Suppressor macrophage treated with lipopolysaccharide for 4 hours (primary cell): ENCODE measurements at places on chromosomes 7 and 10.

GRCh38 chr10:63919575-63920279 is 398.5 kb downstream of the REEP3 start:
- peak; percentile 49 for DNase-seq

DNA sequence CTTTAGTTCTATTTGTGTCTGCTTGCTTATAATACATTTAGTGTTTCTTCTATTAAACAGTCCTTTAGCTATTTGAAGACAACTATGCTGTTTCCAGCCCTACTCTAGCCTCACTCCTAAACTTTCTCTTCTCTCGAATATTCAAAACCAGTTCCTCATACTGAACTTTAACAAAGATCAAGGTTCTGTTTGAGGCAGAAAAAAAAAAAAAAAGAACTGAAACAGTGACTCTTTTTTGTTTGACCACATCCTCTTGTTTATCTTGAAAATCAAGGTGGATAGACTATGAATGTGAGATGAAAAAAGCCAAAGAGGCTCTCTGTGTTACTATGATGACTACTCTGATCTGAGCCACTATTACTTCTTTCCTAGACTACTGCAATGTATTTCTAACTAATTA is 154.3 kb downstream of the ZNF365 start:
- peak; percentile 41 for DNase-seq

DNA sequence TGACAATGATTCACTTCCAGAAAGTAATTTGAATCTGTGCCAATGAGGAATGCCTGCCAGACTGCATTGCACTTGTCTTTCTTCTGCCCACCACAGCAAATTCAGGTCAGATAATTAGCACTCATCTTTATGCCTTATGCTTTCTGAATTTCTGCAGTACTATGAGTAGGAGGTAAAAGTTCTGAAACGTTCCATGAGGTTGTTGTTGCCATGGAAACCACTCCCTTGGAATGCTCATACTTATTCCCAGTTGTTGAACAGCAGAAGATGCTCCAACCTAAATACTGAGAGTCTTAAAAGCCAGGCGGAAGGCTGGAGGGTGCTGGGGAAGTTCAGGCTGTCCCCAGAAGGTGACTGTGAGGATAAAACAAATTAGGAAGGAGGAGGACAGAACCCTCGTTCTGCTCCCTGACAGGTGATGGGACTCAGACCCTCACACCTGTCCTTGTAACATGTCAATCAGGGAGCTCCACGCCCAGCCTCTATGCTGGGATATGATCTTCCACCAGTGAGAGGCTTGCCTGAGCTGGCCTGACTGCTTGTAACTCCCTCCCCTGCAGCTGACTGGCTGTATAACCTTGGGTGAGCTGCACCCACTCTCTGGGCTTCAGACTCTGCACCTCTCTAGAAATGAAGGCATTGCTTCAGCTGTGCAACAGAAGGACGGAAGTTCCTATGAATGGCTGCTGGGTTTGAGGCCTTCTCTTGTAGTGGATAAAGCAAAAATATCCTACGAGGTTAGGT is 554.3 kb upstream of the MGMT start:
- no peak for DNase-seq

- DNase-seq, result no peak
Measured at GRCh38 chr7:16526742-16527540, at the start of gene LRRC72. Gene LRRC72, plus strand, starts transcription at chr7:16526825. Its CDS starts 128 bp downstream, at chr7:16526953.

- DNase-seq, result no peak
Measured at GRCh38 chr7:37669818-37670217, 13.7 kb upstream of the GPR141 start.

DNA sequence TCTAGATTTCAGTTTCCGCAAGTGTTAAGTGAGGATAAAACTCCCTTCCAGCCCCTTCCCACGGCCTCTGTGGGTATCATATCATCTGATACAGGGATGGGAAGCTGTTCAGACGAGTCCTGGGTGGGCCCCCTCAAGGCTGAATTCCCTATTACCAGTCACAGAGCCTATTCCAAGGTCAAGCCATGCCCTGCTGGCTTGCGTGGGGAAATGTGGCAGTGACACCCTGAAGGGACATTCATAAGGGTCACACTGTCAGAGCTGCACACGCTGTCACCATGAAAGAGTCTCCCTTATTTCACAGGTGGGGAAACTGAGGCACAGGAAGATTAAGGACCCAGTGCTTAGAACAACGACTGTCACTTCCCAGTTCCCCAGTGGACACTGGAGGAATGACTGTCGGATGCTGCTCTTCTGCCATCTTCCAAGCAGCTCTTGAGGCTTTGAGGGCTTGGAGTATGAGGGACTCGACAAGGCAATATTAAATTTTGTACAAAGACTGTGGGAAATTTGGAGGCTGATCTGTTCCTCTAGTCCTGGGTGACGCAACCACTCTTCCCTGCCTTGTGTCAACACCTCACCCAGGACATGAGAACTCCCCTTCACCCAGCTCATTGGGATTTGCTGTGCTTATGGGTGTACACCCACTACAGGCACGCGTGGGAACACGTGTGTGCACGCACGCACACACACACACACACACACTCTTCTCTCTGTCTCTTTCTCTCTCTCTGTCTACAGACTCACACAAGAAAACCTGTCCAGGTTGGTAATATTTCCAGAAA is 386.0 kb downstream of the RPS24 start:
- DNase-seq, result no peak

DNA sequence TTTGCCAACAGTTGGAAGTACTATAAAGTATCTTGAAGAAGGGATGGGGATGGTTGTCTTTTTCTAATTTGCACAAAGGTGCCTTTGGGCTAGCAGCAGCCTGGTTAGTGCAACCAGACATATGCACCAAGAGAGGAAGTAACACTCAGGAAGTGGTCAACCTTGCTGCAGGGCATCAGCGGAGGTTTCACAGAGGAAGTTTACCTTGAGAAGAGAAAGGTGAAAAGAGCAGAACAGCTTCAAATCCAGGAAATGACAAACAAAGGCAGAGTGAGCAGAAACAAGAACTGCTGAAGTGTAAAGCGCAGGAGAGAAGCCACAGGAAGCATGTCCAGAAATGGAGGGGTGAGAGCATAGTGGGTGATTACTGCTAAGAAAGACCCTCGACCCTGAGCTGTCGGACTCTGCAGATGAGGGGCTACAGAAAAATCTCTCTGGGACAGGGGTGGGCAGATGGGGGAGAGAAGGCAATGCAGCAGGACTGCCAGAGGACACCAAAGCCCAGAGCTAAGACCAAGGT is 66.9 kb downstream of the STK17A start:
- peak; percentile 6 for DNase-seq

DNA sequence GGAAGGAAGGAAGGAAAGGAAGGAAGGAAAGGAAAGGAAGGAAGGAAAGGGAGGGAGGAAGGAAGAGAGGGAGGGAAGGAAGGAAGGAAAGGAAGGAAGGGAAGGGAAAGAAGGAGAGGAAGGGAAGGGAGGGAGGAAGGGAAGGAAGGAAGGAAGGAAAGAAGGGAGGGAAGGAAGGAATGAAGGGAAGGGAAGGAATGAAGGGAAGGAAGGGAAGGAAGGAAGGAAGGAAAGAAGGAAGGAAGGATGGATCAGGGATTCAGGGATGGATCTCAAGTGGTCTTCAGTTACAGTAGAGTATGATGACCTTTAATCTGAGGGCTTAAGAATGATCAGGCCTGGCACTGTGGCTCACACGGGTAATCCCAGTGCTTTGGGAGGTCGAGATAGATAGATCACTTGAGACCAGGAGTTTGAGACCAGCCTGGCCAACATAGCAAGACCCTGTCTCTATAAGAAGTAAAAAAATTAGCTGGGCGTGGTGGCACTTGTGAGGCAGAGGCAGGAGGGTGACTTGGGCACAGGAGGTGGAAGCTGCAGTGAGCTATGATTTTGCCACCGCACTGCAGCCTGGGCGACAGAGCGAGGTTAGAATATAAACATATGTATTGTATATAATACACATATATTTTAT is 760 bp upstream of the FOXK1 start:
- DNase-seq, result no peak

- no peak for DNase-seq
Measured at GRCh38 chr7:55325371-55325792, 39.8 kb upstream of the LANCL2 start.

- no peak for DNase-seq
Measured at GRCh38 chr10:82056391-82056790, 181.4 kb downstream of the NRG3 start.

GRCh38 chr10:75707080-75707840 is 275.8 kb downstream of the LRMDA start:
- no peak for DNase-seq

- no peak for DNase-seq
Measured at GRCh38 chr7:24438232-24438631, 135.0 kb upstream of the PALS2 start.

DNA sequence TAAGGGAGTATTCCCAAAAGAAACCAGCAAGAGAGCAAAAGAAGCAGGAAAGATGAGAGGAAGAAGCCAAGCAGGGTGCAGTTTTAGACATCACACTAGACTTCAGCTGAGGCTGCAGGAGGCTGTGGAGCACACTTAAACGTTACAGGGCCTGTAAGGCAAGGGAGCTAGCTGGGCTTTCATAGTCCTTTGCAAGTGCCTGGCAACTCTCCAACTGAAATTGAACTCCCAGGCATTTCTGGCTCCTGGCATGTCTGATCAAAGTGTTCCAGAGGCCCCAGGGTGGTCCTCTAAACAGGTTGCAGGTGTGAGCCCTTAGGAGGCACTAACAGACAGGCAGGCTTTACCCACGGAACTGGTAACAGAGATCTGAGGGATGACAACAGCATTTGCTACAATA is 750.2 kb downstream of the XPNPEP1 start:
- no peak for DNase-seq

GRCh38 chr10:37549054-37549453 is 308.4 kb downstream of the ZNF248 start:
- no peak for DNase-seq

DNA sequence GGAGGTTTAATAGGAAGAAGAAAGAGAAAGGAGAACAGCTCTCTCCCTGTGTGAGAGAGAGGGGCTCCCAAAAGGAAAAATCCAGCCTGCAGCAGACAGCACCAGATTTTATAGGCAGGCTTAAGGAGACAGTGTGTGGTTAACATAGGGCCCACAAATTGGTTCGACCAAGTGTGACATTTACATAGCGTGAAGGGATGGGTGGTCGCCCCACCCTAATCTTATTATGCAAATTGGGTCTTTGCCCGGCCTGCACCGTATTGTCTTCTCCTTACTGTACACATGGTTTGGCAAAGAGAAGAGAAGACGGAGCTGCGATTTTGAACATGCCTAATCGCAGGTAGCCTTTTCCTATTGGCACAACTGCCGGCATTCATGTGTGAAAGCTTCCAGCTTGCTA is 756.3 kb downstream of the NXPH1 start:
- DNase-seq, result no peak

DNA sequence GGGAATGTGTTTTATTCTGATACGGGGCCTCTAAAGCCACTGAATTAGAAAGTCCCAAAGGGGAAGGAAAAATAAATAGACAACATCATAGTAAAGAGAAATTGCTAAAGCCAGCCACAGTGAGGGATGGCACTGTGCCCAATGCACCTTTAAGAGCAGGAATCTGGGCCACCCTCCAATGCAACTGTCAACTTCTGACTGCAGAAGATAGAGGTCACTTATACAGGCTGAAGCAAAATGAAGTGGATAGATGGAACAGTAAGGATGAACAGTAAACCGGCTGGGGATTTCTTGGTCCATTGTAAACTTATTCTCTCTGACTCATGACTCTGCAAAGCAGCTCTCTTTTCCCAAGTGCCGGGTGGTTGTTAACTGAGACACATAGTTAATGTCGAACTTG is 54.0 kb upstream of the KCNIP2 start:
- no peak for DNase-seq

- DNase-seq, result no peak
Measured at GRCh38 chr7:47361746-47362215, 220.1 kb downstream of the TNS3 start.

DNA sequence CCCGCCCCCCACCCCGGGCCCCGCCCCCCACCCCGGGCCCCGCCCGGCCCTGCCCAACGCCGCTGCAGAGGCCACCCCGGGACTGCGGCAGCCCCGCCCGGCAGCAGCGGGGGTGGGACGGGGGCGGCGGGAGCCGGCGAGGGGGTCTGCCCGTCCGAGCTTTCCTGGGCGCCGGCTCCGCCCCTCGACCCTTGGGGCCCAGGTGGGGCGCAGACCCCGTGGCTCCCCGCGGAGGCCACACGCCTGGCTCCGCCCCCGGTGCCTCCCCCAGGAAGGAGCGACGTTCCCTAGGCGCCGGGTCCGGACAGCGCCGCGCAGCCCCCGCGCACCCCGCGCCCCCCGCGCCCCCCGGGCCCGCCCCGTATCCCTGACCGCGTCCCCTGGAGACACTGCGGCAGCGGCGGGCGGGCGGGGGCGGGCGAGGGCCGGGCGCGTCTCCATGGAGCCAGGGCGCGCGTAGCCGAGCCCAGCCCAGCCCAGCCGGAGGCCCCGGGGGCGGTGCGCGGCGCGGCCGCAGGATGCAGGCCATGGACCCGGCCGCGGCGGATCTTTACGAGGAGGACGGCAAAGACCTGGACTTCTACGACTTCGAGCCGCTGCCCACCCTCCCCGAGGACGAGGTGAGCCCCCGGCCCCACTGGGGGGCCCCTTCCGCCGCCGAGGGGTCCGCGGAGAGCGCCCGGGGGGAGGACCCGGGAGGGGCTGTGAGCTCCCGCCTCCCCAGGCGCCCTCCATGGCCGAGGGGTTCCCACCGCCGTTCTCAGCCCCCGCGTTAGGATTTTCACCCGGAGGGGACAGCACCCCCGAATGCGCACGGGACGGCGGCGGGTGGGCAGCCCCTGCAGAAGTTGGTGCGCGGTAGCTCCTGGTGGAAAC is at the start of gene KNDC1:
KNDC1 (plus strand) TSS at position 270 of the 876 bp plus-strand sequence; CDS start at position 519, 249 bp downstream.
- DNase-seq, result peak; percentile 19

DNA sequence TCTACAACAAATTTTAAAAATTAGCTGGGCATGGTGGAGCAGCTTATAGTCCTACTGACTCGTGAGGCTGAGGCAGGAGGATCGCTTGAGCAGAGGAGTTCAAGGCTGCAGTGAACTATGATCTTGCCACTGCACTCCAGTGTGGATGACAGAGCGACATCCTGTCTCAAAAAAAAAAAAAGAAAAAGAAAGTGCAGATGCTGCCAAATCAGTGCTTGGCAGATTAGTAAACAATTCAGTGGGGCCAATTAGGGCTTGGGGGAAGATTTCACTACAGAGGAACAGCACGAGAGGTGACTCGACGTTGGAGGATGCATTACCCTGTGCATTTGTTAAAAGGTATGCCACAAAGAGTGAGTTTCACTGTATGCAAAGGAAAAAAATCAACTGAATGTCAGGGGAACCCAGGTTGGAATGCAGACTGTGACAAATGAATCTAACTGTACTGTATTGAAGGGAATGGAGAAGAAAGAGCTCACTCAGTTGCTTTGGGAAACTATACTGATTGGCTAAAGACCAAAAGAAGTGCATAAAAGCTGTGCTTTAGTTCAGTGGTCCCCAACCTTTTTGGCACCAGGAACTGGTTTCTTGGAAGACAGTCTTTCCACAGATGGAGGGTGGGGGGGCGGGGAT is 31.6 kb downstream of the GARIN1A start:
- no peak for DNase-seq

GRCh38 chr7:118845791-118846190 is 621.3 kb downstream of the ANKRD7 start:
- no peak for DNase-seq

GRCh38 chr10:95531994-95532399 is 29.2 kb downstream of the SORBS1 start:
- DNase-seq, result no peak

DNA sequence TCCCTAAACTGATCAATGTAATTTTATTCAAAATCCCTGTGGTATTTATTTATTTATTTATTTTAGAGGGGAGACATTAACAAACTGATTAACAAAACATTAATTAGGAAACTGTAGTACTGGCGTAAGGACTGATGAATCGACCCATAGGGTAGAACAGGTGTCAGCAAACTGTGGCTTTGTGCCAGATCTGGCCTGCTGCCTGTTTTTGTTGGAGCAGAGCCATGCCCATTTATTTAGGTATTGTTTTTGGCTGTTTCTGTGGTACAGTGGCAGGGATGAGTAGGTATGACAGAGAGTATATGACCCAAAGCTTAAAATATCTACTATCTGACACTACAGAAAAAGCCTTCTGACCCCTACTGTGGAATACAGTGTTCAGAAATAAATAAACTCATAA is 332.5 kb upstream of the ETV1 start:
- DNase-seq, result no peak
